Activated CD4-positive, alpha-beta T cell treated with anti-CD3 and anti-CD28 coated beads for 24 hours (primary cell): ENCODE measurements at places on chromosomes 11 and 22.

DNA sequence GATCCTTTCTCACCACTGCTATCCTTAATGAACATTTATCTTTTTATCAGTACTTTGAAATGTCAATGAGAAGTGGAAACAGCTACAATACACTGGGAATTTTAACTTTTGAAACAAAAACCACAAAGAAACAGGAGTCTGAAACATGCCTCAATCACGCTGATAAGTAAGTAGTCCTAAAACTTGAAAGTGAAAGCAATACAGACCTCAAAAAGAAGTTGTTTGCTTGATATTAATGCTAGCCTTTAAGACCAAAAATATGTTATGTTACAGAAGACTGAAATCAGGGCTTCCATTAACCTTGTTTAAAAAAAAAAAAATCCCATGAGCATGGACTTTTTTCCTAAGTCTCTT lies 21.3 kb downstream of the PHF21A start:
- no peak for DNase-seq

DNA sequence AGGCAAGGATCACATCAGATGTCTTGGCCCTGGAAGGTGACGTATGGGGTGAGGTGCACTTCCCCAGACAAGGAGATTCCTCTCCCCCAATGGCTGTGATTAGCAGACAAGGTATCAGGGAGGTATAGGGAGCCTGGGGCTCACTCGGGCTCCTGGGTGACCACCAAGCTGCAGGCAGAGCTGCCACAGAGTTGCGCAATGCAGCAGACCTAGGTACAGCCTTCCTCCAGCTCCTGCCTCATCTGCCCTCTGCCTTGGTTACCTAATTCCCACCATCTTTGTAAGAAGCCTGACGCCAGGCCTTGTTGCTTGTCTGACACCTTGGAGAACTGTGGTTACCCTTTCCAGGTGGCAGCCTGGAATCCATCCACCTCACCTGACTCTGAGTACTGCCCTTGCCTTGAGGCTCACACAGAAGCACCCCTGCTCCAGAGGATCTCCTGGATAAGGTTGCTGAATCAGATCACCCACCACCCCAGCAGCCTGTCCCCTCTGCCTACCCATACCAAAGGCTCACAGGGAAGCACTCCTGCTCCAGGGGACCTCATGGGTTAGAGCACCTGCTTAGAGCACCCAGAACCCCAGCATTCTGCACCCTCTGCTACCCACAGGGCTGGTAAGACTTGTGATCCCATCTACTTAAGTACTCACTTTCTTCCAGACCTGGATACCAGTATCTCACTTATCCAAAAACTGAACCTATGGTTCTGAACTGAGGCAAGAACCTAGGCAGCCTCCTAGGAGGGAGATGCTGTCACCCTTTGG lies 40.4 kb downstream of the GAB4 start:
- no peak for DNase-seq

DNA sequence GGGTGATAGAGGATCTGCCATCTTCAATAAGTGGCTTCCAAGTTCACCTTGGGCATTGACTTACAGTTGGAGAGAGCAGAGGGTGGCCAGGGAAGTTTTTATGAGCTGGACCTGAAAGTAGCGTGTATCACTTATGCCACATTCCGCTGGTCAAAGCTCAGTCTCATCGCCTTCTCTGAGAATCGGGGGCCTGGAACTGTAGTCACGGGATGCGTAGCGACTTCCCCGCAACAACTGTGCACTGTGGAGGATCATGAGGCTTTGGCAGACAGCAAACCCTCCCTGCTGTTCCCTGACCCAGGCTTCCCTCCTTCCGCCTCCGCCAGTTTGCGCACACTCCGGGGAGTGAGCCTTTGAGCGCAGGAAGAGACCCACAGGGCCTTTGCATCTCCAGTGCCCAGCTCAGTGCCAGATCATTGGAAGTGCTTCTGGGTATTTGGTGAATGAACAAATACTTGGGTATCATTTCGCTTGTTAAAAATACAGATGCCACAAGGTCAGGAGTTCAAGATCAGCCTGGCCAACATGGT lies 95.5 kb downstream of the CEP164 start:
- DNase-seq: no peak

GRCh38 chr11:79308429-79308828 lies 132.4 kb downstream of the TENM4 start:
- no peak for DNase-seq

GRCh38 chr22:31344578-31345330 lies 1.4 kb downstream of the PATZ1 start:
- no peak for DNase-seq

- DNase-seq: no peak
Observed at GRCh38 chr11:69925366-69926196, 106.4 kb upstream of the FGF3 start.

- DNase-seq: no peak
Observed at GRCh38 chr11:35663408-35663702, 780 bp downstream of the TRIM44 start.

DNA sequence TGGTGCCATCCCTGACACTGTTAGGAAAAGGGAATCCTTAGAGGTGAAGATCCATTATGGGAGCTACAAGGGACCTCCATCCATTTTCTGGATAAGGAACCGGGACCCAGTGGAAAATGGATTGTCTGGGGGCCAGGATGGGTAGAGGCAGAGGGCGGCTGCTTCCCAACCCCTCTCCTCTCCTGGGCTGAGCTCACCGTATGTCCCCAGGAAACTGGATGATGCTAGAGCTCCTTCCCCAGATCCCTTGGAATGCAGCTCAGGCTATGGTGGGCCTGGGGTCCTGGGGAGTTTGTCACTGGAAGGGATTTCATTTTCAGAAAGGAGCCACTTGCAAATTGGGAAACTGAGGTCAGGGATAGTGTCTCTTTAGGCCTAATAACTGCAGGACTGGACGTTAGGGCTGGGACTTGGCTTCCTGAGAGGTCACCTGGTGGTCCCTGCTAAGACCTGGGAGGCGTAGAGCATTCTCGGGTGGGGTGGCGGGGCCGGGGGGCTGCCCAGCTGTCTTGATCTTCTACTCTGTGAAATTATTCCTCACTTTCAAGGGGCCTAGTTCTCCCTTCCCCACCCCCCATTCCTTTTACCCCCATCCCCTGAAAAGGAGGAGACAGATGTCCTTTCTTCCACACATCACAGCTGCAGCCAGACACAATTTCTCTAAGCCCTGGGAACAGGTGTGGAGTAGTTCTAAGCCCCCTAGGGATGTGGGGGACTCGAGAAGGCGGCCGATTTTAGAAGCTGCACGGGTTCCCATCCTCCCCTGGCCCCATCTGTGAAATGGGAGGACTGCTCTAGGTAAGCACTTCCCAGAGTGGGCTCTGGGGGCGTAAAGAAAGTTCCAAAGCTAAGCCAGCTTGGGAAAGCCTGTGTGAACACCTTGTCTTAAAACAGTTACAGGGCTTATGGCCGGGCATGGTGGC lies 99.8 kb downstream of the PKNOX2 start:
- DNase-seq: no peak

DNA sequence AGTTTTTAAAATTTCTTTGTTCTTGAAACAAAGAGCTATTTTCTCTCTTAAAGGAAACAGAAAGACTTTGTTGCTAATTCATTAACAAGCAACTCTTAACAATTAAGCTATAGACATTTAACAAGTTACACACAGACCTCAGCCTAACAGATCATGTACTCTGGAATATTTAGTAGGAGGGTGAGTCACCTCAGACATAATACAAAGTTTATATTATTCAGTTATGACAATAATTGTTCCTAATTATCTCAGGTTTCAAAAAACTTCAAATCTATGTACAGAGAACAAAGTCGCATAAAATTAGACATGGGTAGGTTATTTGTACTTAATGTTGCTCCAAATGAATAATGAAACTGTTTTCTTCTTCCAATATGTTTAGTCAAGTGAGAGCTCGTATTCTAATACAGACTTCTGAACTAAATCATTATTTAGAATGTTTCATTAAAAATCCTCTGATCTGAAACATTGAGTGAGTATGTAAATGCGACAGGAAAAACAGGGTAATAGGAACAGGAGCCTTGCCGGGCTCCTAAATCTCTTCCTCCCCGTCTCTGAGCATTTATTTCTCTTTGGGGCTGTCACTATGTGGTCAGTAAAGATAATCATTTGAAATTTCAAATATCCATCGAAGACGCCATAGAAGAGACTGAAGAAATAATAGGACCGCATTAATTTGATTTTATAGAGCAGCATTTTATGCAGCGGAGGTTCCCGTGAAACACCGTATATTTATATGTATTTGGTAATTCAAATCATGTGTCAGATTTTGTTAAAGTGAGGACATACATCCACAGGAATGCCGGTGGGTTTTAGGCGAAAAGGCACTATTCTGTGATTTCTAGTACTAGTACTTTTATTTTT lies 8.7 kb upstream of the BARX2 start:
- no peak for DNase-seq

- DNase-seq: no peak
Observed at GRCh38 chr11:70747921-70748320, 349.6 kb downstream of the CTTN start.

- no peak for DNase-seq
Observed at GRCh38 chr11:71302911-71303310, 50.5 kb upstream of the SHANK2 start.

GRCh38 chr11:34314936-34315335 lies 42.9 kb downstream of the ABTB2 start:
- DNase-seq: no peak

DNA sequence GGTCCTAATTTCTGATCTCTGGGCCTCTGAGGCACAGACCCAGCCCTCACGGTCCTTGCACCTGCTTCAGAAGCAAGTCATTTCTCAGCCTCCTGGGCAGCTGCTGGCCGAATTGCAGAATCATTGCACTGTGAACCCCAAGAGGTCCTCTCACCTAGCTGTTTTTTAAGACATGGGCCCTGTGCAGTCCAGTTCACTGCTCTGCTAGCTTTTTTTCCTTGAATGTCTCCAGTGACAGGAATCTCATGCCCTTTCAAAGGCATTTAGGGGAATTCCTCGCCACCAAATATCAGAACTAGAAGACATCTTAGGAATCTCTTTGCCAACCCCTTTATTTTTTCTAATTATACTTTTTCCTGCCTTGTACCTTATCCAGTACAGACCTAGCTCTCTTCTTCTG lies 35.6 kb upstream of the TP53I11 start:
- DNase-seq: no peak

GRCh38 chr11:123429913-123430720 lies at the start of gene GRAMD1B:
Gene GRAMD1B, plus strand, starts transcription at chr11:123430269. Its CDS starts 524 bp downstream, at chr11:123430793.
- peak; percentile 54 for DNase-seq

- no peak for DNase-seq
Observed at GRCh38 chr11:83272627-83273026, 13.5 kb downstream of the CCDC90B start.

- no peak for DNase-seq
Observed at GRCh38 chr22:27829620-27830019, 28.1 kb upstream of the MN1 start.

DNA sequence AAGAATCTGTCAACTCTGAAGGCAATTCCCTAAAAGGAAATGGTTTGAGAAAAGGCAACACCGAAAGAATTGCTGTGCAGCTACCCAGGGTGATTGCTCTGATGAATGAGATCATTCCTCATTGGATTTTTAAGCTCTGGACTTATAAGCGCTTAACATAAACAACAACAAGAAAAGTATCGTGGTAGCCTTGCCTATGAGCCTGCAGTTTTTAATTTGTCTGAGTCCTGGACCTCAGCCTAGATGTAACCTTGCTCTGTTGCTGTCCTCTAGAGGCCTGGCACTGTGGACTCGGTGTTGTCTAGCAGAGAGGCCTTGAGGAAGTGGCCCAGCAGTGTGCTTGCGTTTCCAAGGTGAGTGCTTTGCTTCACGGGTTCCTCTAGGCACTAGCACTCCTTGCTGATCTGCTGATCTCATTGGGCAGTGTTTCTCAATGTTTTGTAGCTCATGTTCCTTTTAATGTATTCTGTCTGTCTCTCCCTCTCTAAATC lies 20.4 kb downstream of the CCDC81 start:
- no peak for DNase-seq

- no peak for DNase-seq
Observed at GRCh38 chr11:128532572-128533091, 54.7 kb downstream of the ETS1 start.

DNA sequence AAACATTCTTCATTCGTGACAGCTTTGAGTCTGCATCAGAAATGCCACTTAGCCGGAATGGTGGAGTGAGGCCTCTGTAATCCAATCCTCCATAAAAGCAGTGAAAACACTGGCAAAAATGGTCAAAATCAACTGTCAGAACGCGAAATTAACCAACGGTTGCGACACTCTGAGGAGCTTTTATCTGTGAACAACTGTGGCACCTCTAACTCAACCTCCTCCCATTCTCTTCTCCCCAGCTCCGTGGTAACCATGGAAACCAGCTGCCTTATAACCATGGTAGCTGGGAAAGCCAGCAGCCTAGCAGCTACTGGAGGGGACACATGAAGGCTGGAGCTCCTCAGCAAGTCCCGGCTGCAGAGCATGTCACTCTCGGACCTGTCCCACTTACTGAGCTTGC lies 20.3 kb downstream of the AP2A2 start:
- DNase-seq: no peak

DNA sequence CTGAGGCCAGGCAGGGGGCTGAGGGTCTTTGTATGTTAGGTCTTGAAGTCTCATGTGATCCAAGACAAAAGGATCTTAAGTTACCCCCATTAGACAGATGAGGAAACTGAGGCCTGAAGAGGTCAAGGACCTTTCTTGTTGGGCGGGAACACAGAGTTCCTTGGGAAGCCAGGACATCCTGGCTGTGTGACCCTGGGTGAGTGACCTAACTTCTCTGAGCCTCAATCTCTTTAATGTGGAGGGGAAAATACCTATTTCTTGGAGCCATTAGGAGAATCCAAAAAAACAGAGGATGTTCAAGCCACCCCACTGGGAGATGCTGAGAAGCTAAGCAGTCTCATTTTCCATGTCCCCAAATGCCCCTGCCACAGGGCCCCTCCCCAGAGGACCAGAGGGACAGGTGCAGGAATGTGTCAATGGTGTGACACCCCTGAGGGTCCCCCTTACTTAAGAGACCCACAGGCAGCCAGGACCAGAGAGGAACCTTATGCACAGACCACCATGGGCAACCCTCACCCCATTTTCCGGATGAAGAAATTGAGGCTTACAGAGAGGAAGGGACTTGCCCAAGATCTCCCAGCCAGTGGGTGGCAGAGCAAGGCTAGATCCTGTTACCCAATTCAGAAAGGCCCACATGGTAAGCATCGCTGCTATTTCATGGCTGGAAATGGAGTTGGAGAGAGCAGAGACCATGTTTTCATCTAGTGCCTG lies 8.0 kb downstream of the RAC2 start:
- no peak for DNase-seq

GRCh38 chr11:49505231-49505630 lies 296.8 kb upstream of the FOLH1 start:
- no peak for DNase-seq

DNA sequence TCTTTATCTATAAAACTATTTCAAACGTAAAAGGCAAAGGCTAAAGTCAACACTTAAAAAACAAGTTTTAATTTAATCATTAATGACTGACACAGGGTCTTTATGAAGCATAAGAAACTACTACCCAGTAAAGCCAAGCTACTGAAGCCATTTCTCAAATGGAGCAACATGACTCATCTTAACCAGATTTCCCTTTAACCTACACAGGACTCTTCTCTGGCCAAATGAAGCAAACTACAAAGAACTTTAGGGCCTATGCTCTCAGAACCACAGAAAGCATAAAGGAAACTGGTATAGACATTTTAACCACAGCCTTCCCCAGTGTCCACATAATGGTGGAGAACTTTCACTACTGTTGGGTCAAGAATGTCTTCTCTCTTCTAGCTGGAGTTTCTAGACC lies 34.7 kb downstream of the ALG9 start:
- DNase-seq: no peak

GRCh38 chr11:75849894-75850293 lies 34.9 kb downstream of the UVRAG start:
- no peak for DNase-seq
